Activated CD4-positive, alpha-beta T cell treated with anti-CD3 and anti-CD28 coated beads, Interleukin-2, amount 50 U/mL, for 24 hours (primary cell): ENCODE measurements at places on chromosomes 7 and 10.

GRCh38 chr10:121205625-121206024 lies 354.5 kb downstream of the WDR11 start:
- DNase-seq = no peak

- no peak for DNase-seq
Observed at GRCh38 chr7:130135208-130136205, 65.2 kb downstream of the KLHDC10 start.

DNA sequence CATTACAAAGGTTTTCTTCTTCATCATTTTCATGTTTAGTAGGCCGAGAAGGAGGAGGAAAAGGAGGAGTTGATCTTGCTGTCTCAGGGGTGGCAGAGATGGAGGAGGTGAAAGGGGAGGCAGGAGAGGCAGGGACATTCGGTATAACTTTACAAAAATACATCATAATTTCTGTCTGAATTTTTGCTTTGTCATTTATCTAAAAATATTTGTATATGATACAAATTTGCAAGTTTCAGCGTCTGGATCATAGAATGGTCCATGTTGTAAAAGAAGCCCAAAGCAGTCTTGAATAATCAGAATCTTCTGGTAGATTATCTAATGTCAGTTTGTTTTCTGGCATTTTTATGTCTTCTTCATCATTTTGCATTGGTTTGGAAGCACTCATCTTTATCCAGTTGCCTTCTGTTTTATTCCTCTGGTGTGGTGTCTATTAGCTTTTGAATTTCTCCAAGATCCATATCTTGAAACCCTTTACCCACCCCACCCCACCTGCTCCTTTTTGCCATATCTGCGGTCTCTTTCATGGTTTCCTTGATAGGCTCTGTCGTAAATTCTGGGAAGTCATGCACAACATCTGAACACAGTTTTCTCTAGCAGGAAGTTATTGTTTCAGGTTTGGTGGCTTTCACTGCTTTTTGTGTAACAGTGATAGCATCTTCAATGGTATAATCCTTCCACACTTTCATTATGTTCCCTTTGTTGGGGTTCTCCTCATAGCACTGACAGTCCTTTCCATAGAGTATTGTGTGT lies 95.0 kb downstream of the ST7 start:
- DNase-seq = no peak

- no peak for DNase-seq
Observed at GRCh38 chr10:129546106-129546505, 79.1 kb downstream of the MGMT start.

GRCh38 chr7:25333296-25333928 lies 105.1 kb upstream of the NPVF start:
- DNase-seq = no peak

DNA sequence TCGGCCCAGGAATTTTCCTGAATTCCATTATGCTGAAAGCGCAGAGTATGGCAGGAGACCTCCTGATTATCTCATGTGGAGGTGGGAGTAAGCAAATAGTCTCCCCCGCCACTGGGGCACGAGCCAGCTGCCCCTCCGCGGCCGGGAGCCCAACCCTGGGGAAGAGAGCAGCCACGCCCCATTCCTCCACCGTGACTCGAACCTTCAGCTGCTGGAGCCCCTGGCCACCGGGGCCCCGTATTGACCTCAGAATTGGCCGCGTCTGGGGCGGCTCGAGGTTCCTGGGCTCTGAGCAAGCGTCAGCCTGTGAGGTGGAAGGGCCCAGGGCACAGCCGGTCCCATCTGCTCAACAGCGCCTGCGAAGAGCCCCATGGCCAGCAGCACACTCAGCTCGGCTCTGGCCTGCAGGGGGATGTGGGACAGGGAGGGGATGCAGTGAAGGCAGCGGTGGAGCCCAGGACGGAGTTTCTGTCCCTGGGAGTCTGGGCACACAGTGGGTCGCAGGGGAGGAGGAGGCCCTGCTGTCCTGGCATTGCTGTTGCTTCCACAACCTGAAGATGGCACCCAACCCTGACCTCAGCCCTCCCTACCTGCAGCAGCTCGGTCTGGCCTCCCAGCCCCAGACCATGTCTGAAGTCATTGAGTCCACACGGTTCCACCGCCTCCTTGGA lies 97.8 kb downstream of the CHST15 start:
- no peak for DNase-seq

GRCh38 chr7:155108144-155108901 lies 38.2 kb downstream of the HTR5A start:
- DNase-seq = no peak

DNA sequence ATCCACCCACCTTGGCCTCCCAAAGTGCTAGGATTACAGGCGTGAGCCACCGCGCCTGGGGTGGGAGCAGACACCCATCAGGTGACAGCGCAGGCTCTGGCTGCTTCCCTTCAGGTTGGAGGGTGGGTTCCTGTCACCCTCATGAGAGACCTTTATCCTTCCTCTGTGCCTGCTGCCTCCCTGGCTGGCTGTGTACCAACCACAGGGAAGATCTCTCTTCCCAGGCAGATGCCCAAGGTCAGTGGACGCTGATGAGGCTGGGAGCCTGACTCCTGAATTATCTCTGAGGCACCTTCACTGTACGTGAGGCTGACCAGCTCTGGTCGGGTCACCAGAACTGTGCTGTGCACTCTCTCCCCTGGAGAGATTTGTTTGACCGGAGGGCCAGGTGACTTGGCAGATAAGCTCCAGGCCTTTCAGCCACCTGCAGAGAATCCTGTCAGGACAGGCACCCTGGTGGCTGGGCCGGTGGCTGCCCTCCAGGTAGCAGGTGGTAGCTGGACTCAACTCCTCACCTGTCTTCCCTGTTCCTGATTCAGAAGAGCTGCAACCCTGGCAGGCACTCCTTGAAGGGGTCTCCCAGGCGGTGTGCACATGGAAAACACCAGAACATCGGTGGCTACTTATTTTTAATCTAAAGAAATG lies 251.9 kb downstream of the GLRX3 start:
- DNase-seq = no peak

- DNase-seq = no peak
Observed at GRCh38 chr10:129361676-129362376, 105.2 kb upstream of the MGMT start.

DNA sequence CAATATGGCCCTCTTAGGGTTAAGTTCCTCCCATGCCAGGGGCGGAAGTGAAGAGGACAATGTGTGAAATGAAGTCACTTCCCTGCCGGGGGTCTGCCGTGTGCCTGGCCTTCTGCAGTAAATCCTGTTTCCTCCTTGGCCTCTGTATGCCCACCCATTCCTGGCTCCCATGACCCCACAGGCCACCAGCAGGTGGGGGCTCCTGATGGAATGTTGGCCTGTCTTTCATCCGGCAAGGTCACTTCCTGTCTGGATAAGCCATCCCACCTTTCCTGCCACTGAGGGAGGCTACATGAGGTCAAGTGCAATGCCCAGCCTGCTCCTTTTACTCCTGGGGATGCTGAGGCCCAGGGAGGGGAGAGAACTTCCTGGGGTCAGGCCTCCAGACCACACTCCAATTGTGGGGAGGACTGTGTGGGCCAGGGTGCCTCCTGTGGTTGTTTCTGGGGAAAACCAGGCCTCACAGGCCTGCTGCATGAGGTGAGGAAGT lies 22.3 kb downstream of the PALD1 start:
- DNase-seq = no peak

- no peak for DNase-seq
Observed at GRCh38 chr7:134364619-134365037, 47.9 kb upstream of the SLC35B4 start.

DNA sequence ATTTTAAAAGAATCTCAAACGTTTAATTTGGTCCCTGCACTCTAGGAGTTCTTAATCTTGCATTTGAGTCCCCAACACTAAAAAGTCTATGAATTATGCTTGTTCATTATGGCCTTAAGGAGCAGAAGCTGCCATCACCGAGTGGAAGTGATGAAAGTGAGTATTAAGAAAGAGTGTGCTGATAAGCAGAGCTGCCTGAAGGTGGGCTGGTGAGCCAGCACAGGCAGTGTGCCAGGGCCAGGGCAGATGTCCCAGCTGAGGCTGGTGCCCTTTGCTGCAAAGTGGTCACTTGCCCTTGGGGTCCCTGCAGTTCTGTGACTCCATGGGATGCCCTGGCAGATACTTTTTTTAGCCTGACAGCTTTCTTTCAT lies 72.9 kb upstream of the LOXL4 start:
- no peak for DNase-seq

- DNase-seq = no peak
Observed at GRCh38 chr7:156947120-156947843, 2.2 kb upstream of the NOM1 start.

DNA sequence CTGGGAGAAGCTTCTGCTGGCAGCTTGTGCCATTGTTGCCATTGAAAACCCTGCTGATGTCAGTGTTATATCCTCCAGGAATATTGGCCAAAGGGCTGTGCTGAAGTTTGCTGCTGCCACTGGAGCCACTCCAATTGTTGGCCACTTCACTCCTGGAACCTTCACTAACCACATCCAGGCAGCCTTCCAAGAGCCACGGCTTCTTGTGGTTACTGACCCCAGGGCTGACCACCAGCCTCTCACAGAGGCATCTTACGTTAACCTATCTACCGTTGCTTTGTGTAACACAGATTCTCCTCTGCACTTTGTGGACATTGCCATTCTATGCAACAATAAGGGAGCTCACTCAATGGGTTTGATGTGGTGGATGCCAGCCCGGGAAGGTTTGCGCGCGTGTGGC lies 220.7 kb downstream of the ADK start:
- no peak for DNase-seq

DNA sequence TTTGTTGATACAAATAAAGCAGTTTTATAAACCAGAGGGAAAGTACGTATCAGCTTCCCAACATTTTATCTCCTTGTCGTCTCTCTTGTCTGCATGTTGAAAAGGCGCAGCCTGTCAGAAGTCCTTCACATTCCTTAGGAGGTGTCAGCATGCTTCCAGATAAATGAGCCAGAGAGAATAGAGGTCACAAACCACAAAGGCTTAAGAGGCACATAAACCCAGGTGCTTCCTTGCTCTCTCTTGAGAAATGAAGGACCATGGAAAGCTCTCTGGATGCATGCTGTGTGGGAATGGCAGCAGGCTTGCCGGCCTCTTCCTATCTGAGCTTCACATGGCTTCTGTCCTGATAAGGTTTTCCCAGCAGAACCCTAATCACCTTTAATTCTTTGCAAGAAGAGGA lies 448.5 kb downstream of the XPNPEP1 start:
- DNase-seq = no peak

GRCh38 chr10:31213959-31214358 lies 105.1 kb upstream of the ZEB1 start:
- DNase-seq = no peak

DNA sequence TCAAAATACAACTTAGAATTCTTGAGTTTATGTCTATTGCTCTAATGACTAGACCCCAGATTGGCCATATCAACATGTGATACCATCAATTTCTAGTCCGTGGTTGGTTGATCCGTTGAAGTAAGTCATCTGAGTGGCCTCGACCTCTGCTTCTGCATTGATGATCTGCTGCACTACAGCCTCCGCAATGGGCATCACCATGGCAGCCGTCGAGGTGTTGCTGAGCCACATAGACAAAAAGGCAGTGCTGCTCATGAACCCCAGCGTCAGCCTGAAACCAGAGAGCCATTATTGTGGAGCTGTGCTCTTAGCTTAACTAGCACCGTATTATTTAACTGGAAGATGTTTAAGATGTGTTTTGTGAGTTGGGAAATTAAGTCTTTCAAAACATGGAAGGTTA lies 30.7 kb downstream of the SLC13A1 start:
- no peak for DNase-seq

GRCh38 chr7:108347616-108348015 lies 108.6 kb downstream of the NRCAM start:
- DNase-seq = no peak

GRCh38 chr7:45242698-45243097 lies 85.1 kb downstream of the RAMP3 start:
- DNase-seq = no peak

- no peak for DNase-seq
Observed at GRCh38 chr10:99394256-99394655, 36.2 kb downstream of the GOT1 start.

- no peak for DNase-seq
Observed at GRCh38 chr7:140624392-140625191, 16.0 kb downstream of the DENND2A start.

GRCh38 chr7:24783698-24784097 lies 26.4 kb upstream of the GSDME start:
- DNase-seq = no peak

DNA sequence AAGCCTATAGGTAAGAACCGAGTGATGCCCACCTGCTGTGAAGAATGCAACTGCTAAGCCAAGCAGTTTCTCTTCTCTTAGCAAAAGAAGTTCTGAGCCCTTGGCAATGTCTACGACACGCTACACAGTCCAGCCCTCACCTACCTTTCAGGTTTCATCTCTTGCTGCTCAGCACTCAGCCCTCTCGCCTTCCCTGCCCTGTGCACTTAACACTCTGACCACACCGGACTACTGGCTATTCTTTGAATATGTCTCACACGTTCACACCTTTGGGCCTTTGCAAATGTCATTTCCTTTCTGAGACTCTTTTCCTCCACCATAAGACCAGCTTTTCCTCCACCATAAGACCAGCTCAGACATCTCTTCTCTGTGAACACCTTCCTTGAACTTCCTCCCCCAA lies 67.0 kb upstream of the ITGB1 start:
- DNase-seq = no peak

DNA sequence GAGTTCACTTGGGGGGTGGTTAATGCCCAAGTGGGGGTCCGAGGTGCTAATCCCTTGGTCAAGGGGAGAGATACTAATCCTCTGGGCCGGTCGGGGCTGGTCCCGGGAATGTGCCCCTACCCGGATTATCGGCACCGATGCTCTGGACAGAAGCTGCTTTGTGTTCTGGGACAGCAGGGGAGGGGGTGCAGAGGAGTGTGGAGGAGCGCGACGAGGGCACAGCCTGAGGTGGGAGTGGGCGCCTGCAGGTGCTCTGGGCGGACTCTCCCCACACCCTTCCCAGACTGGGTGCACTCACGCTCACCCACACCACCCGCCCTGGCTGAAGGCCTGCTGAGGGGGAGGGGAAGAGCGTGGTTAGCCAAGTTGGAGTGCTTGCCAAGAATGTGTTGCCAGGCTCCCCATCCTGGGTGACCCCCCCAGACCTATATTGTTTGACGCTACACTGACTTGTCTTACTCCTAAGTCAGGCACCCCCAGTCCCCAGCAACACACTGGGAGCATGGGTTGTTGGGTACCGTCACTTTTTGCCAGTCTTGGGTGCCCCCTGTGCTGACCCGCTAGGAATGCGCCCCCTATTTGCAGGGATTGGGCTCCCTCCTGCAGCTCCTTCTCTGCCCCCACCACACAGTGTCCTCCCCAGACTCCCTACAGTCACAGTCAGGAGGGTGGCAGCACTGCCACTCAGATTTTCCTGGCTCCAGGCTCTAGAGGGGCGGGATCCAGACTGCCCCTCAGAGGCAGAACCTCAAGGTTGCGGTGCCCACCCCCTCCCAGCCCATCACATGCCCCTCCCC lies 1.2 kb downstream of the SLC4A2 start:
- no peak for DNase-seq

- no peak for DNase-seq
Observed at GRCh38 chr7:158821171-158822031, 7.9 kb downstream of the ESYT2 start.

GRCh38 chr7:15288741-15289140 lies 273.1 kb downstream of the AGMO start:
- DNase-seq = no peak

DNA sequence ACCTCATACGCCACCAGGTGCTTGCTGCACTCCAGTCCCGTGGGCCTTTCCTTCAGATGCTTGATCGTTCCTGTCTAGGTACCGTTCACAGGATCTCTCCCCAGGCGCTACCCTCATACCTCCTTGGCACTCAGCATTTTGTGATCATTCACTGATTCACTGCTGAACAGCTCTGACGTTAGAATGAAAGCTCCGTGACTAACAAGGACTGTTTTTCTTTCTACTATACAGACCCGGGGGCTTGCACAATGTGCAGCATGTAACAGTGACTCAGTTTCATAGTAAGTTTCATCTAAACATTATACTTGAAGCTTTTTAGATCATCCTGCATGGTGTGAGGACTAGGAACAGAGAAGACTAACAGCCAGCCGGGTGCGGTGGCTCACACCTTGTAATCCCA lies 20.6 kb downstream of the KIN start:
- no peak for DNase-seq
